A172 (cell line): ENCODE measurements at places on chromosomes 7 and 10. TPM values are rescaled to one million over a fixed set of nuclear protein-coding genes. Genes with fewer than 3 reads are reported as not detected.

Gene INHBA
- 0.34 and 0.53 TPM in 2 replicates for total RNA-seq

Gene SLC16A12
- 0.38 and 0.50 TPM in 2 replicates for total RNA-seq

DNA sequence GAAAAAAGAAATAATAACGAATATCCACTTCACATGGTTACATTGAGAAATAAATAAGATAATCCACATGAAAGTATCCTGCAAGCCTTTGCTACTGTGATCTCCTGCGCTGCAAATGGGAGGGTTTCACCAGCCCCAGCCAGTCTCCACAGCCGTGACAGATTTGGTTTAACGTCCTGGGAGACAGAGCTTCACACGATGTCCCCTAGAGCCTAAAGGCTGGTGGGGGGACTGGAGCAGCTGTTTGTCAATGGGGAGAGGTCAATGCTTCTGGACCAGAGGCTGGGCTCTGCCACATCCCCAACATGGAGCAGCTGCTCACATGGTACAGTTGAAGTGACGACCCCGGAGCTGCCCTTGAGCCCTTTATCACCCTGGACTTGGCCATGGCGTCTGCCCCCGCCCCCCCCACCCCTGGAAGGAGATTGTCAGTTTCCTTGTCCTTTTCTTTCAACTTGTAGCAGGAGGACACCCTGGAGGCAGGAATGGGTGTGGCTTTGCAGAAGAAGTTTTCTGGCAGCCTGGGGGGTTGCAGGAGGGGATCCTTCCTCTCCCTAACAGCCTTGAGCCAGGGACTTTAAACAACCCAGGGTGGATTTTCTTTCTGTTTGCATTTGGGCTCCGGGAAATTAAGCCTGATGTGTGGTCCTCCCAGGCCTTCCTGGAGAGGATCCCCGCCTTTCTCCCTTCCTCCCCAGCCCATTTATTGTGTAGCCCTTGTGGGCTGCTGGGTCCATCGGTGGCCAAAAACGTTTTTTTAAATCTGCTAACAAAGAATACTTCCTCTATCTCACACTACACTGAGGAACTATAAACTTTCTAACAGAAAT lies 37.0 kb upstream of the MXI1 start:
- DNase-seq = no peak

GRCh38 chr7:24936121-24936824 lies 43.7 kb downstream of the OSBPL3 start:
- DNase-seq = no peak

GRCh38 chr10:49112098-49112497 lies 3.2 kb downstream of the VSTM4 start:
- no peak for DNase-seq

DNA sequence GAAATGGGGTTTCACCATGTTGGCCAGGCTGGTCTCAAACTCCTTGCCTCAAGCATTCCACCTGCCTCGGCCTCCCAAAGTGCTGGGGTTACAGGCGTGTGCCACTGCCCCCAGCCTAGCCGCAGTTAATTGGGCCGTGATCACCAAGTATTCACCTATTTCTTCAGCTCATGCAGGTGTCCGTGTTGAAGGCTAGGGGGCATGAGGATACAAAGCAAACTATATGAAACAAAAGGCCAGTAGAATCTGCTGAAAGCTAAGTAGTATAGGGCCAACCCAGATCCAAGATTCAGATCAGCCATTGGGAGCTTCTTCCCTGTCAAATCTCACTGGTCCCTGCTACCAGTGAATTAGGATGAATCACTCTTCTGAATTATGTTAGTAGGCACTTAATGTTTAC lies 73.4 kb downstream of the LRRC4 start:
- DNase-seq = no peak

DNA sequence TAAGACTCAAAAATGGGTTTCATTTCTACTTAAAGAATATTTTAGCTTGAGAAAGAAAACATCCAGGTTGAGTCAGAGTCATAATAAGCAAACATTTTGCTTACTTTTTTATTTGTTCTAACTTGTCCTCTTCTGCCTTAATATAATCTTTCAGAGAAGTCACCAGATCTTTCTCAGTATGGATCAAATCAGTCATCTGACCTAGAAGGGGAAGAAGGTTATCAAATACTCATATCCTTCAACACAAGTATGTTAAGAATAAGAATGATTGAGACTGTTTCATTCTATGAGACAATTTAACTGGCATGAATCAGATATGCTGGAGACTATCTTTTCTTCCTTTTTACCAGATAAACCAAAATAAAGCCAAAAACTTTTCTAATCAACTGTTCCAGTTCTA lies 23.0 kb downstream of the P4HA1 start:
- no peak for DNase-seq

DNA sequence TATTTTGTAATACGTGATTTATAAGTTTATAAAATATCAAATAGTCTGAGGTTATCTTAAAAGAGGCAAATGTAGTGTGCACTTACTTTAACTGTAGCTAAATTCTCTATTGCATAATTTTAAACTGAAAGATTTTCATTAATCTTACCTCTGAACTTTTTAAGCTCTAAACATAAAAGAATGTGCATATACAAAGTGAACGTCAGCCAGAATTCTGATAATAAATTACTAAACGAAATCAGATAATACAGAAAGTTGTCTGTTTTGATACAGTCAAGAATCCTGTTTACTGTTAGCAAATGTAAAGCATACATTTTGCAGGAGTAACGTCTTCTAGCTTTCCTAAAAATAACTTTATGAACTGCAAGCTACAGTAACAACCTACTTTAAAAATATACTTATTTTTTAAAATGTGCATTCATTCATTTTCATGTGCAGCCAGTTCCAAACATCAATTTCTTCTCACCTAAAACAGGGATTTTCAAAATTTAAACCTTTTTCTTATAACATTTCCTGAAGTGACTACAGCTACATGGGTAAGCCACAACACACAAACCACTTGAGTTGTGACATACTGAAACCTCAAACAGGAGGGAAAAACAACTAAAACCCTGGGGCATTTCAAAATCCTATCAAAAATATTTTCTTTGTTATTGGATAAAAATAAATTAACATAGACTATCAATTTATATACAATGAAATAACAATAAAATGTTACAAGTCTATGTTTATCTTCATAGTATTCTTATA lies 92.7 kb downstream of the RNLS start:
- no peak for DNase-seq

DNA sequence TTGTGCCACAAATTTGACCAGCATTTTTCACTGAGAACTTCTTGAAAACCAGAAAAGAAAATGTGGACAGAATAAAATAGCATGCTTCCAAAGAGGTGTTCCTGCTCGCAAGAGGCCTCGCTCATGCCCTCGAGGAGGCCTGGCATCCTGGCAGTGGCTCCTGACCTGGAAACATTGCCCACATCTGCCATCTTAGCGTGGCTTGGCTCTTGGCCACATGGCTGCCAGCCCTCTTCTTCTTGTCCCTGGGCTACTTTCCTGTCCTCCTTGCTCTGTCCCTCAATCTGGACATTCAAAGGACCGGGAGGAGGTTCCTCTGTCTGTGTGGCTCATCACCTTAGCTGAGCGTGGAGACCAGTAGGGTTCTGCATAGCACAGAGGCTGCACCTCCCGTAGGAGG lies 131.6 kb upstream of the TMEM72 start:
- no peak for DNase-seq

Gene PIP
- total RNA-seq = not detected in 2 replicates

- DNase-seq = no peak
Observed at GRCh38 chr7:1999278-1999984, 233.3 kb downstream of the MAD1L1 start.

Gene DYDC2
- total RNA-seq = 0.12 and 1.2 TPM in 2 replicates

DNA sequence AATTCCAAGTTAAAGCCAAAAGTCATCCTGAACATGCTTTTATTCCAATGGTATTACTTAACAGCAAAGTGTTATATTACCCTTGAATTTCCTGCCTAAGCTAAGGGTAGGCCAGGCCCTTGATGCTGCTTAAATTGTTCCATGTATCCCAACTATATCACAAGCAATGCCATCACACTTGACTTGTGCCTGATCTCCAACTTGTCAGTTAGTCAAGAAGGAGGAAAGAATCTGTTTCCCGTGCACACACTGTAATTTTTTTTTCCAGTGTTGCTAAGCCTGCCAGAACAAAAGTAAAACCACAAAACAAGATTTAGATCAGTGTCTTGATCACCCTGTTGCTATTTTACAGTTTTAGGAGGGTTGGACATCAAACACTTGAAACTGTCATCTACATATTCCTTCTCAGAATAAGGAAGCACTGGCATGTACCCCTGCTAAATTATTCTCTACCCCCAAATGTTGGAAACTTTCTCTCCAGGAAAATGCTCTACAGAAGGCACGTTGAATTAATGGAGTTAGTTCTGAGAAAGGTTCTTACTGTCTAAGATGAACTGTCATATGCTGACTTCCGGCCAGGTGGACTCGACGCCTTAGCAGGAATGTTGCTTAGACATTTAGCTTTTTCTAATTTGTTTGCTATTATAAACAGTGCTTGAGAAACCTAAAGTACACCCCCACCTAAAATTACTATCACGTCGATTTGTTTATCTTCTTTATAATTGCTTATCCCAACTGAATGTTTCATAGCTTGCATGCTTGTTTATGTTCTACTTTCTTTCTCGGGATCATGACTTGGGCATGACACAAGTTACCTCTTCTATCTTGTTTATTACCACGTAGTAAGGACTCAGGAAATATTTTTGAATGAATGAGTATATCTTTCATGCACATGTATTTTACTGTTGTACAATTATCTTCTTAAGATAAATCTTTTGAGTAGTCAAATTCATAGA lies 105.5 kb upstream of the ZNF438 start:
- DNase-seq = no peak

DNA sequence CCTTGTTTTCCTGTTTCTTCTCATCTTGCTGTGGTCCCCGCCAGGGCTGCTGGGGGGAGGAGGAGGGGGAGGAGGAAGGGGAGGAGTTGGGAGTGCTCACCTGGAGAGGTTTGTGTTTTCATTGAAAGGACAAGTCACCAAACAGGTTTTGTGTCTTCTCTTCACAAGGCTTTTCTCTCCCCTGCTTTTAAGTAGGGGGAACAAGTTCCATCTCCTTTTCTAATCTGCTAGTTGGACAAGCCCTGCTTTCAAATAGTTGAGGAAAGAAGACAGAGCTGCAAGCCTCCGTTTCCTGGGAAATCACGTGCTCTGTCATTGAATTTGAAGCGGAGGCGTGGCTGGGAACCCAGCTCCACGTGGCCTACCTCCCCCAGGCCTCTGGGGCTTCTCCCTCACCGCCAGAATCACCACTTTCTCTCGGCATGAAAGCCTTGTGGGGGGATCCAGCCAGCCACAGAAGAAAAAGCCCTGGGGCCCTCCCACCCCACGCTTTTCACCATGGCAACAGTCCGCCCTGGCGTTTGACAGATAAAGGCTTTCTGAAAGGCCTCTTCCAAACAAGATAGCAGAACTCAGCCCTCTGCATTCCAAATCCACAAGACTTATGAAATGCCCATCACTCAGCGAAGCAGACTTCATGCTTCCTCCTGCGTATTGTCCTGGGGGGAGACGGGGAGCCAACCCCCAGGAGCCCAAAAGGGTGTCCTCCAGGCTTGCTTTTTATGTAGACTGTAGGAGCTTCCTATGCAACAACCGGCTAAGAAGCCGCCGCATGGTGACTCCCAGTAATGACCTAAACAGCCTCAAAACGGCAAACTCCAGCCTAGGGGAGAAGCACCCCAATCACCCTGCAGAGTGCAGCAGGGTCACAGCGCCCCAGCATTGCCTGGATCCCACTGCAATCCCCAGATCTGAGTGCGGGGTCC lies 51.7 kb downstream of the PROSER2 start:
- DNase-seq = no peak

DNA sequence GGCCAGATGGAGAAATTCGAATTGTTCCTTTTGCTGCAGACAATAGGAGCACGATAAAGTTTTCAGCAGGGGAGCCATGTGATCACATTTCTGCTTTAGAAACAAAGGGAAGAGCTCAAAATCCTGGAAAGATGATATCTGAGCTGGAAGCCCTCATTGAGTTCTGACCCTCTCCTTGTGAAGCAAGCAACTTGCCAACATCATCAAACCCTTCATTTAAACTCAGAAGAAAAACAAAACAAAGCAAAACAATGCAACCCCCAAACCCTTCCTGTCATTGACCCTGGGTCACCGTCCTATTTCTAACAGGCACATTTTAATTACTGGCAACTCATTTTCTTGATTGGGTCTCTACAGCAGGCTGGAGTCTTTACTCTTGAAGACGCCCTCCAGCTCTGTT lies 198.3 kb upstream of the ZNF32 start:
- DNase-seq = no peak
